ENCODE measurements at places on chromosomes 6 and 20. TPM values are rescaled to one million over a fixed set of nuclear protein-coding genes. Genes with fewer than 3 reads are reported as not detected.

DNA sequence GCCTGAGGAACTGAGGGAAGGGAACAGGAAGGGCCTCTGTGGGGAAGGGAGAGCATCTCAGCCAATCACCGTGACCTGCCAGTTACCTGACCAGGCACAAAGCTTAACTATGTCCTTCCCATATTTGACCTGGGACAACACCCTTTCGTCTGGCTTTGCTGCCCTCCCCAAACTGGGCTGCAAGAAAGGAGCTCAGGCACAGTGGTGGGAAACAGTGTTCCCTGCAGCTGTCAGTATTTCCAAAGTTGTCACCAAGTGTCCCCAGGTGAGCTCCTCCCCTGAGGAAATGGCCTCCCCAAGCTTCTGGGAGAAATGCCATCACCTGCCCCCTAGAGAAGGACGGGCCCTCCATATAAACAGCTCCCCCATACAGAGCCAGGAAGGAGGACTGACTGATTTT is 17.9 kb downstream of the NCR2 start:
- DNase-seq, result no peak

GRCh38 chr20:47315339-47316056 is 41.0 kb downstream of the ZMYND8 start:
- DNase-seq, result peak; percentile 45

- no peak for DNase-seq
These were observed at the start of gene BTN1A1 for GRCh38 chr6:26500102-26500501. Gene BTN1A1, plus strand, starts transcription at chr6:26500303. Its CDS starts 984 bp downstream, at chr6:26501287.

GRCh38 chr6:112024464-112024863 is 29.4 kb upstream of the CCN6 start:
- DNase-seq, result no peak

- DNase-seq, result no peak
These were observed 26.0 kb downstream of the ZC3H12D start for GRCh38 chr6:149458806-149459205.

- DNase-seq, result no peak
These were observed 11.6 kb upstream of the TAAR9 start for GRCh38 chr6:132526461-132526860.

- DNase-seq, result peak; percentile 35
These were observed 14.6 kb upstream of the CDK5RAP1 start for GRCh38 chr20:33415948-33416347.

- DNase-seq, result no peak
These were observed 74.6 kb downstream of the GRM4 start for GRCh38 chr6:34071136-34071883.

DNA sequence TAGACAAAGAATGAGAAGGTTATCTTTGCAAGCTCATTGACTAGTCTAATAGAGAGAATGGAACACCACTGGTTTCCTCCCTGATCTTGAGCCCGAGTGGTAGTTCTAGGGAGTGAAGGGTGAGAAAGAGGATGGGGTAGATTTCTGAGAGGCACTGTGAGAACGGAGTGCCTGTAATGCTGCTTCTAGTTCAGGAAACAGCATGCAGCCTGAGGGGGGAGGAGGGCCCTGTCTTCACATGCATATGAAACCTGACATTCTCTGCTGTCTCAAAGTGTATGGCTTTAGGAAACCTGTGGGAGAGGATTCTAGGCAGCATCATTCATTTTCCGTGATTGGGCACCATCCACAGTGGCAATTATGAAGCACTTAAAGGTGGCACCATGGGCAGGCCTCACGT is 259.4 kb upstream of the MAN1A1 start:
- no peak for DNase-seq

- DNase-seq, result no peak
These were observed 35.8 kb upstream of the YWHAB start for GRCh38 chr20:44849703-44850102.

- DNase-seq, result peak; percentile 72
These were observed 64.1 kb downstream of the KIZ start for GRCh38 chr20:21189761-21190523.

GRCh38 chr6:15369838-15370237 is 124.0 kb downstream of the JARID2 start:
- DNase-seq, result no peak

DNA sequence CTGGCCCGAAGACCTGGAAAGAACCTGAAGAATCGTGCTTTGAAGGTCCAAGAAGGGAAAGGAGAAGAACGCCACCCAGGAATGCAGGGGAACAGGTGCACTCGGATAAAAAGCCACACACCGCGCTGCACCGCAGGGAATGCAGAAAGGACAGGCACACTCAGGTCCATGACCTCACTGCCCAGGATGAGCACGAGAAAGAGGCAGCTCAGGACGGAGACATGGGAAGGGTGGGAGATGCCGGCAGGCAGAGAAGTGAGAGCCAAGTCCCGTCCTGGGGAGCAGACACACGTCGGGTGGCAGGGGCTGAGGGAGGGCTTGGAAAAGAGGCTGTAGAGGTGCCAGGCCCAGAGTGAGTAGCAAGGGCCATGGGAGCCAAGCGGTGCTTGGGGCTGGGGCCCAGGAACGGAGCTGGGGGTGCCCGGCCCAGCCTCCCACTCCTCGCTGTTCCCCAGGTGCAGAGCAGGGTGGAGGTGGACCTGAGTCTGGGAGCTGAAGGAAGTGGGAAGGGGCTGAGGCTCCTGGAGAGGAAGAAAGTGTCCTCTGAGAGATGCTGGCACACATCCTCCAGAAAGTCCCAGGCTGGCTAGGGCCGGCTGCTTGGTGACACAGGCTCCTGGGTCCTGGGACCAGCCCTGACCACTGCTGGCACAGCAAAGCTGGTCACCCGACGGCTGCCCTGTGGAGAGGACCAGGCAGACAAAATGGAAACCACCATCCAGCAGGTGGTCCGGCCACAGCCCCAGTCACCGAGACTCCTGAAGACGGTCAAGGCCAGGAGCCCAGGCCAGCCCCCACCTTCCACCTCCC is 91.3 kb downstream of the PSMB1 start:
- DNase-seq, result no peak

- peak; percentile 39 for DNase-seq
These were observed 822 bp downstream of the ELOVL4 start for GRCh38 chr6:79946272-79947190.

GRCh38 chr6:36125575-36125974 is 4.7 kb upstream of the MAPK13 start:
- DNase-seq, result no peak

GRCh38 chr20:9368893-9369292 is 145.5 kb upstream of the LAMP5 start:
- DNase-seq, result peak; percentile 16

DNA sequence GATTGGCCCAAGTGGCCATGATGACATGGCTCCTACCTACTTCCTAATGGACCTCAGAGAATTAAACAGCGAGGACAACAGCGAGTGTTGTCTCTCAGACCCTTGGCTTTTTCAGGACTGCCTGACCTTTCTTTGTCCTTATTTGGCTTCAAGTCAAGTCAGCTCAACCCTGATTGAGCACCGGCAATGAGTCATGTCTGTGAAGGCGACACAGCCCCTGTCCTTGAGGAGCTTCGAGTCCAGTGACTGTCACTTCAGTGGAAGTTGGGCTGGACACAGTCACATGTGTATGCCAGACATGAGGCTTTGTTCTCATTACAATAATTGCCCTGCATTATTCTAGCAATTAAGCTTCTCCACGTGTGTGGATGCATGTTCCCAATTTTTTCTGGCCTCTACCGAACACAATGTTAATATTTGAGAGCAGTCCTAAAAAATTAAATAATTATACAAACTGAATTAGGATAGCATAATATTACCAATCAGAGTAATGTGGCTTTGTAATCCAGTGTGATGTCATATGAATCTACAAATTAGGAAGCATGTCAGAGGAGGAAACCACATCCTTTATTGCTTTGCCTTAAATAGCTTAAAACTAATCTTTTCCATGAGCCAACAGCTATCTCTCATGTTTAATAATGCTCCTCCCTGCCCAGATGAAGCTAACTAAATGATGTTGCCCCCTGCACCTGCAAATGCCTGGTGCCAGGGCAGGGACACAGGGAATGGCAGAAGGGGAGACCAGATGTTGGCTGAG is 178.6 kb downstream of the CDH26 start:
- DNase-seq, result no peak

- no peak for DNase-seq
These were observed 53.4 kb upstream of the CD93 start for GRCh38 chr20:23139524-23139923.

GRCh38 chr6:30359276-30359675 is 14.3 kb downstream of the RPP21 start:
- DNase-seq, result no peak

GRCh38 chr6:170221052-170221752 is 69.7 kb downstream of the DLL1 start:
- DNase-seq, result peak; percentile 8

Gene MICB
- 9.6 TPM for total RNA-seq

Gene NRSN1
- not detected for total RNA-seq

Gene KIF6
- total RNA-seq, result 7.1 TPM

Gene IRAK1BP1
- total RNA-seq, result 18.9 TPM

Gene ZC3H12D
- 2.6 TPM for total RNA-seq

Gene RPS6KA2
- 185 TPM for total RNA-seq
